HEK293T (cell line): ENCODE measurements at places on chromosomes 5 and 9.

GRCh38 chr9:4117835-4118610 is 181.8 kb downstream of the GLIS3 start:
- DNase-seq, result no peak

- no peak for DNase-seq
Measured at GRCh38 chr5:166695326-166695725, 1596.1 kb upstream of the WWC1 start.

DNA sequence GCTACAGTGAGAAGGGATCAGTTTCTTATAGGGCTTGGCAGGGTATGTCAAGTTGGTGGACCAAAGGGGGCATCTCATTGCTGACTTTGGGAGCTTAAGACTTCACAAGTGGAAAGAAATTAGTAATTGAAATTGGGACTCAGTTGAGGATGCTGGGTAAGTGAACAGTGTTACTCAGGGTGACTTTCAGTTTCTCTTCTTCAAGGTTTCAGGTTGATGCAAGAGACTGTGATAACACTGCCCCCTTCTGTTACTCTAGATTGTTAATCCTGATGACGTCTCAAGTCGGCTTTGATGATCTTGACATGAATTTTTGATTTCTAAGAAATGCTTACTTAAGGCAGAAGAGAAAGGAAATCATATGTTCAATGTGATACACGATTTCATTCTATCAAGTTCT is 21.3 kb downstream of the KCTD16 start:
- DNase-seq, result peak; percentile 25

DNA sequence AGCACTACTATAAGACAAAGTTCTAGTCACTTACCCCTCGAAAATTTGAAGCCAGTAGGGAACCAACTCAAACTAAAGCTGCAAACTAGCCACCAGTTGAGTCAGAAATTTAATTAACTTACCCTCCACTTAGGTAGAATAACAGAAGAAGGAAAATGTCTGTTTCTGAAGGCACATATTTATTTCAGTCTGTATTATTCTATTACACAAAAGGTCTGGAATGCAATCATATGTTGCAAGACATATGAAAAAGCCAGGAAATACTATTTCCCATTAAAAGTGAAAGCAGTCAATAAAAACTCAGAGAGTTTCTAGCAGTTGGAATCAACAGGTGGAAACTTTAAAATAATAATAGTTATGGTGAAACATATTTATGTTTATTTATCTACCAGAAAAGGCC is 79.2 kb upstream of the SLCO4C1 start:
- no peak for DNase-seq

GRCh38 chr5:90640484-90641059 is 82.0 kb downstream of the ADGRV1 start:
- DNase-seq, result no peak

- DNase-seq, result no peak
Measured at GRCh38 chr9:108191065-108191464, 664.7 kb downstream of the ACTL7B start.

DNA sequence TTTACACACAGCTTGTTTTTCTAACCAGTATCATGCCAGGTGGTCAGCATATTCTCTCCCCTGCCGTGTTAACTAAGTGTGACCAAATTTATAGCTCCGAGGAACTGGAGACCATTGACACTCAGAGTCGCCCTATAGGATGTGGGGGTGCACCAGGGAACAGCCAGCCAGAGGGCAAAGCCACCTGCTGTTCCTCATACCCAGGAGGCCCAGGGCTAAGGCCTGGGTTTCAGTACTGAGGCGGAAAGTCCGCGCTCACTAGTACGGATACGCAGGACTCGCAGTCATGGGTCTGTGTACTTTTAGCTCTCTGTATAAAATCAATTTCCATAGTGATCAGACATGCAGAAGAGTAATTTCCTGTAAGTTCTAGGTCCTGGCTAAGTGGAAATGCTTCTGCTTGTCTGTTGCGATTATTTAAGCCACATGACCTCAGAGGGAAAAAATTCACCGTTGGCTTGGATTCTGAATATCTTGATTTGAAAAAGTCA is 247.0 kb downstream of the AOPEP start:
- no peak for DNase-seq

DNA sequence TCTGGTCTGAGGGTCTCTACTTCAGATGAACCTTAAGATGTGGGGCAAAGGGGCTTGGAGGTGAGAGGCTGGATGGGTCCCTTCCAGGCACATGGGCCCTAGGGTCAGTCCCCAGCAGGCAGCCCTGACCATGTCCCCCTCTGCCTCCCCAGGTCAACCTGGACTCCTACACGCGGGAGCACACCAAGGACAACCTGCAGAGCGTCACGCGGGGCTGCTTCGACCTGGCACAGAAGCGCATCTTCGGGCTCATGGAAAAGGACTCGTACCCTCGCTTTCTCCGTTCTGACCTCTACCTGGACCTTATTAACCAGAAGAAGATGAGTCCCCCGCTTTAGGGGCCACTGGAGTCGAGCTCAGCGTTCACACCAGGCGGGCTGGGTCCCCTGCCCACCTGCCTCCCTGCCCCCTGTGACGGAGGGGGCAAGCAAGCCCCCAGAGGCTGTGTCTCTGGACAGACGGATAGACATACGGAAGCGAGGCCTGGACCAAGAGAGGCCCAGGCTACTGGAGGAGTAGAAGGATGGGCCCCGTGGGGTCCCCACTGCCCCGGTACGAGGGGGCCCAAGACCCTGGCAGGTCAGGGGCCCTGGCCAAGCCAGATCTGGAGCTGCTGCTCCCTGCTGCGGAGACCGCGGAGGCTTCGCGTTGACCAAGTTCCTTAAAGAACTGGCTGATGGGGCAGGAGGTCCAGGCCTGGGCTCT is 133.2 kb downstream of the RGS3 start:
- DNase-seq, result no peak

- DNase-seq, result no peak
Measured at GRCh38 chr5:390623-391491, 52.1 kb upstream of the EXOC3 start.
